ENCODE measurements at places on chromosomes 4 and X.

- DNase-seq: no peak
Measured at GRCh38 chrX:153761863-153762262, 2.2 kb upstream of the PLXNB3 start.

DNA sequence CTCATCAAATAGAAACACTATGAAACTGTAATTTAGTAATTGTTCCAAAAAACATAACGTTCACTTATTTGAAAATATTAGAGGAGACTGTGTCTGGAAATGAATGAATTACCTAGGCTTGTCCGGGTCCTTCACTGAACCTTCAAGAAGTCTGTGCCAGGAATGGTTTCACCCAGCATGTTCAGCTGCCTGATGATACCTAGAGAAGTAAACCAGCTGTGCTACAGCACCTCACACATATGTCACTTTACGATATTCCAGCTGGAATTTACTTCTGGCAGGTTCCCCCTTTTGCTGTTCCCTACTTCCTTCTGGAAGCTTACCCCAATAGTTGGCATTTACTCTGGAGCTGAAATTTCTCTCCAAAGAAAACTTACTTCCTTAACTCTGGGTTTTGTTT lies 906.5 kb downstream of the FAT4 start:
- DNase-seq: no peak

- DNase-seq: no peak
Measured at GRCh38 chr4:168574581-168575295, 77.9 kb downstream of the PALLD start.

DNA sequence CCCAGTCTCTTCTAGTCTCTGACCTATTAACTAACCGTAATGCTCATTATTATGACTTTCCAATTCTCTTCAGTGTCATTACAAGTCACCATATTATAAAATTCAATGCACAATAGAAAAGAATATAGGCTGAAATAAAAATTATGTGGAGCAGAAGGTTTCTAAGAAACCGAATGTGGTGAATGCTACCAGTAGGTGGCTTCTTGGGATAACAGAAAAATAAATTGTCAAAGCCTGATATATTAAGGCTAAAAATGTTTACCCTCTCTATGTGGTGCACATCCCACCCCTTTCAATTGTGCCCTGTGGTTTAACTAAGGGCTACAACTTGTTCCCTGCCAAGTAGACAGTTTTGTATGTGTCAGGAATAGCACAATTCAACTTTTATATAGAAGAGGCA lies 624.6 kb upstream of the TECRL start:
- DNase-seq: no peak

DNA sequence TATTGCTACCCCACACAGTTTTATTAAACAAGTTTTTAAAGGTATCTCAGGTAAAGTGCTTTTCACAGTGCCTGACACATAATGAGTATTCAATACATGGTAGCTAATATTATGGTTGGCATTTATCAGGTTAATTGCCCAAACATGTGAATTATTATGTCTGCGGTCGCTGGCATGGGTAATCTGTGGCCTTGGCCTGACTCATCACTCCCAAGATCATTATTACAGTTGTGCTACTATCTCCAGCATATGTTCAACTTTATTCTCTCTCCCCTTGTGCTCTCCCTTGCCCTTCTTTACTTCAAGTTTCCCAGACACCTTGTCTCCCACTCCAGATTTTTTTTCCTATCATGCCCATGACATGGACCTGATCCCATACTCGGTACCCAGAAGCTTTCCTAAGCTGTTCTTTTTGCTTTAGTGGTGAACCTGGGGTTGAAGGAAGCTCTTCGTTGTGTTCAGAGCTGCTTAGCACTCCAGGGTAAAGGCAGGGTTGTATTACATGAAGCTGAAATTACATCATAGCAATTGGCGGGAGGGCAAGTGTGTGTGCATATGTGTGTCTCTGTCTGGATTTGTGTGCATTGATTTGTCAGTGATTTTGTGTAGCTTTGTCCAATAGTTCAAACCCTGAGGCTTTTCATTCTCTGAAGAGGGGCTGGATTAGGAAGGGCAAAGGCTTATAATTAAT lies 176.5 kb upstream of the NRK start:
- no peak for DNase-seq

- DNase-seq: no peak
Measured at GRCh38 chr4:10773010-10773409, 88.4 kb upstream of the CLNK start.

DNA sequence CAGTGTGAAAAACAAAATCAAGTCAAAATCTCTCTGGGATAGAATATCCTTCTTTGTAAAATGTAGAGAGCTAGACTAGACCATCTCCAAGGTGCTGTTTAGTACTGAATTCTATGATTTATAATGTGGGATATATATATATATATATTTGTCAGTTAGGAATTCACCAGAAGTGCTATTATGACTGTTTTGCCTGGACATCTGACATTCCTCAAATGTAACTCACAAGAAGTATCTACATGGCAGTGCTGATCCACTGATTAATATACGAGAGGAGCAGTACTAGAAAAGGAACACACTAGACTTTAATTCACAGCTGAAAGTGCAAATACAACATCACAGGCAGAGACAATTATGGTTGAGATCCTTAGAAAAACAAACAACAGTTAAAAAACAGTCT lies 208.9 kb downstream of the GBA3 start:
- DNase-seq: no peak

DNA sequence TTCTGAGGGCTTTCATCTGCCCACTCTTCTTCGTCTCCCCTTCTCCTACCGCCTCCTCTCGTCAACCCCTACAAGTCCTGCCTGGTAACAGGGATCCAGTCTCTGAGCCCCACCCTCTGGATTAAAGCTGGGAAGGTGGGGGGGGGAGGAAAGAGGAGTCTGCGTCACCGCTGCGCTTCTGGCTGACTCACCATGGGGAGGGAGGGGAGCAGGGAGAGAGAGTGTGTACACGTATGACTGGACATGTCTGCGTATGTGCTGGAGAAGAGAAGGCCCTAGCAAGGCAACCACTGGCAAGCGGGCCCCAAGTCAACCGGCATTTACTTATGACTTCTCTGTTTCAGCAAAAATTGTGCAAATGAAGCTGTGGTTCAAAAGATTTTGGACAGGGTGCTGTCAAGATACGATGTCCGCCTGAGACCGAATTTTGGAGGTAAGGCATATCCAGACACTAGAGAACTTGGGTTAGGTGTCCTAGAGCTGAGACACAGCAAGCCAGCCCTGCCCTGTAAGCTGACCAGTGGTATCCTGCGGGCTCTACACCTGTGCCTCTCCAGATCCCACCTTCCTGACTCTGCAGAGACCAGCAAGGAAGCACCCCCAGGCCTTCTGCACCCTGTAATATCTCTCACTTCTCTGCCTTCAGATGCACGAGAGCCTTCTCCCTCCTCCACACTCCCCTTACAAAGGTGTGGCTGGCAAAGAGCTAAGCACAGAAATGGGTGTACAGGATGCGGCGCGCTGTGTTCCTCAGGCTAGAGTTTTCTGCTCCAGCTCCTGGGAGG lies 2.5 kb downstream of the GABRQ start:
- DNase-seq: no peak

- no peak for DNase-seq
Measured at GRCh38 chr4:5718411-5718810, 7.4 kb downstream of the EVC start.

DNA sequence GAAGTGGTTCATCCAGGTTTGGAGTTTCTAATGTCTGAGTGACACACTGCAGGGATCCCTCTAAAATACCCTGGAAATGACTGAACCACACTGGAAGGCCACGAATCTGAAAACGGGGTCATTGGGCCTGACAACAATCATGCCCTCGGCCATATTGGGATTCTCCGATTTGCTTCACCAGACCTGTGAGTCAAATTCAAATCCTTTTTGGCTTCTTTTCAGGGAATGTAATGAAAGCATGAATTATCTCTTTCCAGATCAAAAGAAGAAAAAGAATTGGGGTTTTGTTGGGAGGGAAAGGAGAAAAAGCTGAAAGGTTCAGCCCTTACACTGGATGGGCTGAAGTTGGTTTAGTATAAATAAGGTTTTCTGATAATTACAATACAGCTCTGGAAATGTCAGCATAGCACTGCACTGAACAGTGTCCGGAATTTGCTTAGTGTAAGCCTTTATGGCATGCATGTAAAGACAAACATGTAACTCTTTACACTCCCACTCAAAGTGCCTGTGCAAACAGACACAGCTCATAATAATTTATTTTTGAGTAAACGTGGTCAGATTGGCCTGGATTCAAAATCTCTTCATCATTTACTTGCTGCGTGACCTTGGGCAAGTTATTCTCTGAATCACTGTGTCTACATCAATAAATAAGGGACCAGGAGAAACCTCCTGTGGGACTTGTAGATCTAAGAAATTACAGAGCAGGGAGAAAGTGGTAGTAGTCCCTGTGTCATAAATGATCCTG lies 21.4 kb downstream of the CT47C1 start:
- DNase-seq: no peak

- DNase-seq: no peak
Measured at GRCh38 chrX:80120335-80120734, 105.8 kb downstream of the TBX22 start.

DNA sequence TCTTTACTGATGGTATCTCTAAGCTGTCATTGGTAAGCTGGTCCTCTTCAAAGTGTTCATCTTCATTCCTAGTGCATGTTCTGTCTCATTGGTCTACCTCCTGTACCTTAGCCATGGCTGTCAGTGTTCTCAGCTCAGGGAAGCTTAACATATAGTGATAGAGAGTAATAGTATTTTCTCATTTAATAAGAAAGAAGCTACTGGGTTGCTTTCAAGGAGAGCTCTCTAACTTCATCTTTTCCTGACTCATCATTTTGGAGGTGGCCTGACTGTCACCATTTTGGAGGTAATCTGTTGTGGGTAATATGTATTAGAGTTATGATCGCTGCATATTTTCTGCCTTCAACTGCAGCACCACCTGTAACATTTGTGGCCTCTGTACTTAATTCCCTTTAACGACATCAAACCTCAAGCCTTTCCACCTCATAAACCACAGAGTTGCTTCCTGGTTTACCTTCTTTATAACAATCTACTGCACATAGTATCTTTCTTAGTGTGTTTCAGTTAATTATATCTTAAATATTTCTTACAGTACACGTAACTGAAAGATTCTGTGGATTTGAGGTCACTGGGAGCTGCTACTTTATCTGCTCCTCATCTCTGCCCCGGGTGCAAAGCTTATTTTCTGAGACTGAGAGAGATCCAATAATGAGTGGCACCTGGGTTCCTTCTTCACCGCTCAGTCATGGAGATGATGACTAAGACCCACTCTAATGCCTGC lies 474.0 kb upstream of the TECRL start:
- no peak for DNase-seq
